ENCODE measurements at places on chromosomes 4 and X.

GRCh38 chrX:49003696-49004095, 1.6 kb upstream of the GRIPAP1 start:
- no peak for DNase-seq

- no peak for DNase-seq
These were observed 28.0 kb upstream of the AFAP1 start for GRCh38 chr4:7967501-7968261.

GRCh38 chr4:76488888-76489685, 54.1 kb downstream of the SHROOM3 start:
- DNase-seq, result no peak

- DNase-seq, result no peak
These were observed 2.1 kb downstream of the SHISA3 start for GRCh38 chr4:42399393-42399792.

DNA sequence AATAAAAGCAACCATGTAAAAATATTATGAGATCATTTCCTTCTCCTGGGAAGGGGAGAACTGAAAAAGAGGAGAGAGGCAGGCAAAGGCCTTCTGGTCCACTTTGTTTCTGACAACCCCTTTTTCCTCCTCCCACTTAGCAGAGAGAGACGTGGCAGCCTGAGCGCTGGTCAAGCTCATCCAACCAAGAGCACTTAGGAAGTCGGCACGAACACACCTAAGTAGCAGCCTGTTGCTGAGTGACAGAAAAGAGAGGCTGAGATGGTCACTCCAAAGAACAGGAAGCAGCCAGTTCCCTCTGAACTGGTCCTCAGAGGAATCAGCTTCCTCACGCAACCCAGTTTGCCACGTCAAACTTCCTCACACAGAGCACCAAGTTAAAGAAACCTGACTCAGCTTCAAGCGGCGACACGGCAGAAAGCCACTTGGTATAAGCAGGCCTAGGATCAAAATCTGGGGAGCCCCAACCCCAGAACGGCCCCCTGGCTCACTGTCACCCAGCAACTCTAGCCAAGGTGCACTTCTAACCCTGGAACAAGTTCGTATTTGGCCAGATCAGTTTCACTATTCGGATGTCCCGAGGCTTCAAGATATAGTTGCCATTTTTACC, 861 bp downstream of the SEC24D start:
- DNase-seq, result peak; percentile 30

DNA sequence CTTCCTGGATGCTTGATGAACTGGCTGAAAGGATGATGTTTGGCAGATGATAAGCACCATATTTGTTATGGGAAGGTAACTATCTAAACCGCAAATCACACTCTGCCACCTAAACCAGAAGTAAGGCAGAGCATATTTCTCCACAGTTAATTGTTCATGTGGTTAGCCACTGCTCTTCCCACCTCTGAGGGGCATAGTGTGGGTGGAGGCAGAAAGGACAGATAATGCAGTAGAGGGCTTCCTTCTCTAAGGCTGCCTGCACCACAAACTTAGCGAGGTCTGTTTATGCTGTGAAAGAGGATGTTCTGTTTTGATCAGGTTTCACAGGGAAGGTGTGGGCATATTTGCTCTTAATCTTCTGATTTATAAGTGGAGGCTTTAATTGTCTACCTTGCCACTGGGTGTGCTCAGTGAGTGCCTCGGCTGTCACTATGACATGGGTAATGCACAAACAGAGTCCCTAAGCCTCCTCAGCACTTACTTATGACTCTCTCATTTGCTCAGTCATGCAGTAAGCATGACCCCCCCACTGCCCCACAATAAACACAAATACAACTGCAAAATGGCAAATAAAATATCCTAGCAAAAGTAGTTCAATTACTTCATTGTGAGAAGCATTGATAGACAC, 401.0 kb downstream of the TMA16 start:
- peak; percentile 1 for DNase-seq

DNA sequence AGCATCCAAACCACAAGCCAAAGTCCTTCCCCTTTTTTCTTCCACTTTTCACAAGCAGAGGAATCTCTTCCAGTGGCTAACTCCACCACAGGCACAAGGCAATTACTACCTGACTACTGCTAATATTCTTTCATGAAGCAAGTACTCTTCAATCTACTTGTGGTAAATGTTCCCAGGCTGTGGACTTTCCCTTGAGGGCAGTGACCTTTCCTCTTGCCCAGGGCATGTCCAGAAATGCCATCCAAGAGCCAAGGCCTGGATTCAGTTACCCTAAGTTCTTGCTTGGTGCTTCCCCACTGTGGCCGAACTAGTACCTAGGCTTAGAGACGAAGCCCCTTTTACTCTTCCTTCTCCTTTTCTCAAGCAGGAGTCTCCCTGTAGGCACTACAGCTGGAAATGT, 400.7 kb downstream of the DCAF12L2 start:
- no peak for DNase-seq

GRCh38 chrX:110803506-110803905, 7.9 kb upstream of the CHRDL1 start:
- DNase-seq, result no peak

GRCh38 chr4:13844740-13845139, 217.2 kb upstream of the BOD1L1 start:
- DNase-seq, result no peak

DNA sequence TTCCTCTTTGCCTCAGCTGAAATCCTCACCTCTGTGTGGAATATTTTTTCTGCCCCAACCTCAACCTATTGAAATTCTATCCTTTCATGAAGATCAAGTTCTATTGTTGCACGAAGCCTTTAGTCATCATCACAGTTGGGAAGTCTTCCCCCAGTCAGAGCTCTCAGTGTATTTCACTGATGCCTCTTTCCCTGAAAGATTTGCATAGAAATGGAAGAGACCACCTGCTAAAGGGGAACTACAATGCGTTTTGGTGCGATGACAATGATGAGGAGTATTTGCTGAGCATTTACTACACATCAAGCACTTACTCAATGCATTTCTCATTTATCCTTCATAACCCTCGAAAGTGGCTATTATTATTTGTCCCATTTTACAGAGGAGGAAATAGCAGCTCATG, 151.2 kb upstream of the KLF3 start:
- DNase-seq, result no peak

DNA sequence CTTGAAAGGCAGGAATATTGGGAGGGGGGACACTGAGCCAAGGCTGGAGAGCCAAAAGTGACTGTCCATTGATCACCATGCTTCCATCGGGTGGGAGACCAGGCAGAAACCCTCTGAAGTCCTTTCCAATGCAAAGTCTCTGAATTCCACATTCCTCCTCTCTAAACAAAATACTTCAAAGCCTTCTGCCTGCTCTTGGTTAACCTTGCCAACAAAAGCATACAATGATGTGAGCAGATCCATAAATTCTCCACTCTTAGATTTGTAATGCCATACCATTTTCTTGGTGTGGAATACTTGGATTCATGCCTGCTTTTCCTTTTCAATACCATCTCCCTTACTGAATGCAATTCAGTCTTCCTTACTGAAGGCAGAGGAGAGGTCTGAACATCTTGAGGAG, 74.1 kb upstream of the FAM9B start:
- DNase-seq, result no peak

GRCh38 chrX:77160301-77160700, 286.9 kb upstream of the FGF16 start:
- peak; percentile 1 for DNase-seq

DNA sequence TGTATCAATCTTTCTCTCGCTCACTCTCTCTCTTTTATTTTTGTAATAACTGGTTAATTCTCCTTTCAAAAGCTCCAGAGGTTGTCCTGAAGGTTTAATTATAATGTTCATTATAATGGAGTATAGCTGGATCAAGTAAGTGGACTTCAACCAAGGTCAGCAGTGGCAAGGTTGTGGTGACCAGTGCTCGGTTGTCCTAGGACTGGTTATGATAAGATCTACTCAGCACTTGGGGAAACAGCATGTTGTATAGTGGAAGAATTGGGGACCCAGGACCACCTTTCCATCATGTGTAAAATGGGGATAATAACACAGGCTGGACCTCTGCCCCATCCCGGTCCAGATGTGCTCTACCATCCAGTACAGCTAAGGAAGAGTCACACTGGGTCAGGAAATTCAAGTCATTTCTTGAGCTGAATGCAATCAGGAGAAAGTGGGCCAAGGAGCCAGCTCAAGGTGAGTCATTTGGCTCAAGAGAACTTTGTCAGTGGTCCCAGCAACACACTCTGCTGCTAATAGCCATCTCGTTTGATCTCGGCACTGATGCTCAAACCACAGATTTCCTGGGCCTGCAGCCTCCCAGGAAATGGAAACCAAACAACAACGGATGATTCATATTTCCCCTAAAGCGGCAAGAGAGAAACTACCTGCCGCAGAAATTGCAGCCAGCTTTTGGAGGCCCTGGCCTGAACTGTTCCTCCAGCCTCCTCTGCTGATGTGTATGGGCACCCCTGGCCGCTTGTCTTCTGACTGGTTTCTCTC, 123.6 kb upstream of the RBPJ start:
- DNase-seq, result peak; percentile 63

DNA sequence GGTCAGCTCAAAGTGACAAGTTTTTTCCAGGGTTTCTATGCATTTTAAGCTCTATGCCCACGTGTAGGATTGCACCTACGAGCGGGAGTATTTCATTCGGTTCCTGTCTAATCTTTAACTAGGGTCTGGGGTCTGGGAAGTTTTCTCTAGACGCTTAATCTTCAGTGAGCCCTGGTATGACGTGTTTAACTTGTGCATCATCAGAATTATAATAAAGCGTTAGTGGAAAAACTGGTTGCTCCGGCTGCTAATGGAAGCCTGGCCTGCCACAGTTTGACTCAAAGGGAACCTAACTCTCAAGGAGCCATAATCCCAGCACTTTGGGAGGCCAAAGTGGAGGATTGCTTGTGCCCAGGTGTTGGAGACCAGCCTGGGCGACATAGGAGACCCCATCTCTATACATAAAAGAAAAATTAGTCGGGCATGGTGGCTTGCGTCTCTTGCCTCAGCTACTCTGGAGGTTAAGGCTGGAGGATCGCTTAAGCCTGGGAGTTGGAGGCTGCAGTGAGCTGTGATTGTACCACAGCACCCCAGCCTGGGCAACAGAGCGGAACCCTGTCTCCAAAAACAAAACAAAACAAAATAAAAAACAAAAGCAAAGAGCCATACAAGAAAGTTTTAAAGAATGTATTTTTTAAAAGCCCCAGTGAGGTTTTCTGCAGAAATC, 30.2 kb downstream of the ARSD start:
- no peak for DNase-seq

GRCh38 chr4:1330761-1331590, 16.0 kb upstream of the UVSSA start:
- DNase-seq, result peak; percentile 52

DNA sequence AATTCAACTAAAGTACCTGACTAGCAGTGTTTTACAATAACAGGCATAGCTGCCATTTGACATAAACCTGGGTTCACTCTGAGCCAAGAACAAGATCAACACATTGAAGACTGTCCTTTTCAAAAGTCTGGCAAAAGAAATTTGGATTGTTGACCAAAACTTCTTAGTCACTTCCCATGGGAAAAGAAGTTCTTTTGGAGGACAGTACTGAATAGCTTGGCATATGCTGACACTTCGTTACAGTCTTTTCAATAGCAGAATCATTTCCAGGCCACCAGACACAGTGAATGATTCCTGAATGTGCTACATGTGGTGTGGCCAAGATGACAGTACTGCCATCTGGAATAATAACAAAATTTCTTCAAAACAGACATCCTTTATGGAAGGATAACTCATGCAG, 560.3 kb downstream of the GRID2 start:
- no peak for DNase-seq

DNA sequence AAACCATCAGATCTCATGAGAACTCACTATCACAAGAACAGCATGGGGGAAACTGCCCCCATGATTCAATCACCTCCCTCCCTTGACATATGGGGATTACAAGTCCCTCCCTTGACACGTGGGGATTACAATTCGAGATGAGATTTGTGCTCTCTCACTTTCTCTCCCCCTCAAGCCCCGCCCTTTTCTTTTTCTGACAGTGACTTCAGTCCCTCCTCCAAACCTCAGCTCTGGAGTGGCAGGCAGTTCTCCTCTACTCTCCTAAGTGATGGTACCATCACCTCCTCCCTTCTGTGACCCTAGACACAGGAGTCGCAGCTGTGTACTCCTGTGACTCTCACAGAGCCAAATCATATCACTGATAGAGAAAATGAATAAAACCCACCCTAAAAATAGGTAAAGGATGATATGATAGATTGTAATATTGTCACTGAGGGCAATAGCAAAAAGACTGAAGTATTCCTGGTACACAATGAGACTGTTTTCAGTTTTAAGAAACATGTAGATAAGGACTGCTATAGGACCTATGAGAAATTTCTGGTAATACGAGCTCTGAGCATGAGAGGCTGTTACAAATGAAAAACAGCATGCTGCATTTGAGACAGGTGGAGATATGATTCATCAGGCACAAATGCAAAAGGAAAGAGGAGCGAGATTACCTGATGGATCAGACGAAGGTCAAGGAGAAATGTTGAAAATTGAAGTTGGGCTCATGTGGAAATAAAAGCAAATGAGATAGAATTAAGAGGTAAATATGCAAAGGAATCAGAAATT, 101.2 kb upstream of the CBLL2 start:
- no peak for DNase-seq

DNA sequence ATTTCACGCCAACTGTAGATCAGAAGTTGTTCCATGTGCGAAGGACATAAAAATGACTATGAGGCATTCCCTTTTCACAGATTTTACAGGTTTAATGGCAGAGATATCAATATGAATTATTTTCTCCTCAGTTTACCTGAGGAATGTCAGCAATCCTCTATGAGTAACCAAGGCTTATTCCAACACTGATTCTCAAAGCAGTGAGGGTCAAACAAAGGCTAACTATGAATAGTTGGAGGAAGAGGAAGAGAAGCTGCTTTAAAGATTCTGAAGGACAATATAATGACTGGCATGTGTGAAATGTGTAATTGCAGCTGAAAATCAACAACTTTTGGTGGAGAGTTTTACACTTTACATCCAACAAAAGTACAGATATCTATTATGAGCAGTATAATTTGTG, 29.1 kb downstream of the NAF1 start:
- no peak for DNase-seq

- no peak for DNase-seq
These were observed 413.4 kb upstream of the AGA start for GRCh38 chr4:177855507-177856197.

- no peak for DNase-seq
These were observed 126.9 kb upstream of the NRK start for GRCh38 chrX:105695451-105695850.

- peak; percentile 35 for DNase-seq
These were observed 251.4 kb upstream of the DDX53 start for GRCh38 chrX:22748093-22748999.

GRCh38 chrX:108947205-108947604, 210.8 kb upstream of the IRS4 start:
- DNase-seq, result no peak

DNA sequence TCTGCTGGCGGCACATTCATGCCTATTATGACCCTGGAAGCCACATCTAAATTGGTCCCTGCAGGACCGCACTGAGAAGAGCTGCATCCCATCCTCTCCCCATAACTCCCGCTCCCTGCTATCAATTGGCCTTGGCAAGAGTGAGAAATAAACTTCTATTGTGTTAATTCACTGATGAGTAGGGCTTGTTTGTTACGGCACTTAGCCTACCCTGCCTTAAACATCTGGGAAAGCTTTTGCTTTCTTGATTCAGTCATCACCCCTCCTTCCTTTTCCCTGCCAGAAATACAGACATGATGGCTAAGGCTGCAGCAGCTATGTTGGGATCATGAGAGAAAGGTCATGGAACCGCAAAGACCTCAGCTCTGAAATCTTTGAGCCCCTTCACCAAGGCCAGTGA, 36.5 kb downstream of the SUPT20HL2 start:
- no peak for DNase-seq

All from activated CD4-positive, alpha-beta T cell treated with anti-CD3 and anti-CD28 coated beads for 4 hours (primary cell).